NCI-H1092 treated with DMSO at 0.1 percent for 48 hours (cell line): ENCODE measurements at places on chromosomes 5 and 9.

- DNase-seq = no peak
Measured at GRCh38 chr9:90821697-90822096, 20.1 kb downstream of the SYK start.

- DNase-seq = no peak
Measured at GRCh38 chr9:131258698-131259431, 17.4 kb downstream of the FAM78A start.

DNA sequence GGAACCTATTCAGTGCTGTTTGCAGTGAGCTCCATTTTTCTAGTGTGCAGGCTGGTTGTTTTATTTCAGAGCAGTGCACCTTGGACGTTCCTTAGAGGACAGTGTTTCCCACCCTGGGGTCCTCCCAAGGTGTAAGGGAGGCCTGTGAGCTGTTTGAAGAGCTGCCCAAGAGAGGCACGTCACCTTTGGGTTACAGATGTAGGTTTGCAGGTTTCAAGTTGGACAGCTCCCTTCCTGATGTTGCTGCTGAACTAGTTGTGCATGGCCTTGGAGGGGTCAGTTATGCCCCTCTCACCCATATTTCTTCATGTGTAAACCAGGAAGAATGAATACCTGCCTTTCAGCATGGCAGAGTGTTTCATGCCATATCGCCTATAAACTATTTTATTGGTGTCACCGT, 34.7 kb upstream of the POMT1 start:
- no peak for DNase-seq

- DNase-seq = no peak
Measured at GRCh38 chr5:10519729-10520128, 44.1 kb upstream of the ANKRD33B start.

DNA sequence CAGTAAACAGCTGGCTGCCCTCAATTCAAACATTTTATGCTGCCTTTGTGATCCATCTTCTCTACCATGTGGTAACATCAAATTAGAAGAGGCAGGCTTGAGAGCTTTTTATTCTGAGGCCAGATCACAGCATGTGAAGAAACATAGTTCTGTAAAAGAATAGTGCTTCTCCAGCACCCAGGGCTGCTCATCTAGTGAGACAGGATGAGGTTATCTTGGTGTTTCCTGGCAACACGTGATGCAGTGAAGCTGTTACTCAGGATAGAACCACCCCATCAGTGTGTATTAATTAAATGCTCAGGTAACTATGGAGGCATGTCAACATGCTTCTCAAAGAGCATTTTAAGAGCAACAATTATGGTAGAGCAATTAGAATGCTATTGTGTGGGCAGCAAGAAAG, 400.5 kb upstream of the ACO1 start:
- DNase-seq = no peak

- no peak for DNase-seq
Measured at GRCh38 chr5:86977190-86977589, 290.5 kb upstream of the RASA1 start.

GRCh38 chr9:132348676-132349075, 6.1 kb downstream of the SETX start:
- no peak for DNase-seq

GRCh38 chr9:132901858-132902831, 23.4 kb downstream of the SPACA9 start:
- DNase-seq = peak; percentile 56

- DNase-seq = peak; percentile 83
Measured at GRCh38 chr5:72107131-72107900, at the start of gene MAP1B. TSS of gene MAP1B (plus strand) at chr5:72107475. CDS start at chr5:72107532, 57 bp downstream.

- DNase-seq = no peak
Measured at GRCh38 chr5:175700991-175701390, 43.1 kb downstream of the HRH2 start.

GRCh38 chr5:93251347-93251746, 329.7 kb downstream of the NR2F1-AS1 start:
- DNase-seq = no peak

DNA sequence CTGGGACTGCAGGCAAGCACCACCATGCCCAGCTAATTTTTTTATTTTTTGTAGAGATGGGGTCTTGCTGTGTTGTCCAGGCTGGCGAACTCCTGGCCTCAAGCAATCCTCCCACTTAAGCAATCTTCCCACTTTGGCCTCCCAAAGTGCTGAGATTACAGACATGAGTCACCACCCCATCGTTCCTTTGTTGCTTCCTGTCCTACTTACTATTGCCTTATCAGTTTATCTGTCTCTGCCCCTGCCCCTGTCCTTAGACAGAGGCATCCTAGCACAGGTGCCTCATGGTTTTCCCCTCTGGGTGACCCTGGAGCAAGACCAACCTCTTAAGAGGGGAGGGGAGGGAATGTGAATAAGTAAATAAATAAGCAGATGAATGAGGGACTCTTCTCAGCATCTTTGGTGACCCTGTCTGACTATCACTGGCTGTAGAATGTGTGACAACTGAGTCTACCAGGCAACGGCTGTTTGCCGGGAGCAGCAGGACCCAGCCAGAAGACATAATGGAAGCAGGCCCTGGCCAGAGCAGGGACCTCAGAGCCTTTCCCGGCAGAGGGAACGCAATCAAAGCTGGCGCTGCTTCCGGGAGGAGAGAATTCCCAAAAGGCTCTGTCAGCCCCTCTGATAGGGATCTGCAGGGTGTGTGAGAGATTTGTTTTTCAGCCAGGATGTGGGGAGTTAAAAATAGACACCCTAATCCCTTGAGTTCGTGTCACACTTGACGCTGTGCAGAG, 43.8 kb upstream of the DAB2IP start:
- DNase-seq = peak; percentile 14

DNA sequence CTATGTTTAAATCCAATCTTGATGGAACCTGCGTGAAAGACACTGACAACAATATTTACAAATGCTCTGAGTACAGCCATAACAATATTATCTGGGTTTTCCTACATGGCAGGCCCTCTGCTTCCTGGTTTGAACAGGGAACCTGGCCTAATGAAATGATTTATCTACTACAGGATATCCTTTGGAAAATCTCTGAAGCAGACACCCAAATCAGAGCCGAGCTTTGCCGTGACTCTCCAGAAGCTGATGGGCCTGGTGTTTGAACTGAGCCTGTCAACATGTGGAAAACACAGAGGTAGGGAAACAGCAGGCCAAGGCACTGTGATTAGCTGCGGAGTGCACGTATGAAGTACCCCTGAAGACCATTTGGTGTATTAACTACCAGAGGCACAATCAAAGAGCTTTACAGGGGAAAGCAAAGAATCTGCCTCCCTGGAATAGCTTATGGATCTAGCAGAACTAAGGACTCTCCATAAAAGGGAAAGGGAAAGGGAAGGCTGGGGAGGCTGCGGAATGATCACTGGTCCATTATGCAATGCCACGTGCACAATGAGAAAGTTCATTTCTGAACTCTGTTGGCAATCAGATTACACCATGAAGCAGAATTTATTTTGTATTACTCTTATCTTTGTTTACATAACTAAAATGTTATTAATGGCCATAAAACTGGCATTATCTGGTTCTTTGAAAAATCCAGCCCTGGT, 321.9 kb downstream of the EBF1 start:
- no peak for DNase-seq

- no peak for DNase-seq
Measured at GRCh38 chr5:29213475-29213874, 1980.0 kb upstream of the CDH6 start.

DNA sequence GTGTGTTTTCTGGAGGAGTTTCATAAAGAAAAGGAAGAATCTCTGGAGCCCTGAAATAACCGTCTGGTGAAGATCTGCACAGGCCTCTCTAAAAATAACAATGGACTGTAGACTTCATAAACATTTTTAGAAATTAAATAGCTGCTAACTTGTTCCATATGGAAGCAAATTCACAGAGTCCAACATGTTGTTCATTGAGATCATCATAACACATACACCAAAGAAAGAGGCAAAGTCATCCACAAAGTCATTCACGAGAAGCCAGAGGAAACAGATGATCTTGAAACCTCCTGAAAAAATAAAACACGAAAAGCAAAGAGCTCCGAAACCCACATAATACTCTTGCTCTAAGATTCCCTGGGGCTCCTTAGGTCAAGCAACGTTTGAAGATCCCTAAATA, 347.8 kb downstream of the EFNA5 start:
- DNase-seq = no peak

GRCh38 chr9:129884220-129885017, 49.2 kb downstream of the USP20 start:
- DNase-seq = peak; percentile 84

GRCh38 chr9:23426144-23426543, 399.9 kb downstream of the ELAVL2 start:
- DNase-seq = no peak
